ENCODE measurements at places on chromosomes 3 and 15.
A peak's percentile ranks its signal among the peaks of the same experiment; 100 is the strongest.

GRCh38 chr15:83475551-83475950 is 28.4 kb downstream of the SH3GL3 start:
- no peak for DNase-seq
- no peak overlapping the region for H3K4me3 ChIP-seq
- no peaks in the 10 kb centered on the region for H3K27me3 ChIP-seq
- no peaks in the 10 kb centered on the region for H3K4me1 ChIP-seq

GRCh38 chr3:146274833-146275232 is 23.9 kb upstream of the PLSCR4 start:
- peak overlapping the region; percentile 55 for H3K27ac ChIP-seq
- no peaks in the 10 kb centered on the region for H3K36me3 ChIP-seq
- no peak for DNase-seq
- H3K4me3 ChIP-seq: no peak overlapping the region
- H3K4me1 ChIP-seq: peaks cover 6% of the 10 kb centered on the region
- H3K27me3 ChIP-seq: no peaks in the 10 kb centered on the region

DNA sequence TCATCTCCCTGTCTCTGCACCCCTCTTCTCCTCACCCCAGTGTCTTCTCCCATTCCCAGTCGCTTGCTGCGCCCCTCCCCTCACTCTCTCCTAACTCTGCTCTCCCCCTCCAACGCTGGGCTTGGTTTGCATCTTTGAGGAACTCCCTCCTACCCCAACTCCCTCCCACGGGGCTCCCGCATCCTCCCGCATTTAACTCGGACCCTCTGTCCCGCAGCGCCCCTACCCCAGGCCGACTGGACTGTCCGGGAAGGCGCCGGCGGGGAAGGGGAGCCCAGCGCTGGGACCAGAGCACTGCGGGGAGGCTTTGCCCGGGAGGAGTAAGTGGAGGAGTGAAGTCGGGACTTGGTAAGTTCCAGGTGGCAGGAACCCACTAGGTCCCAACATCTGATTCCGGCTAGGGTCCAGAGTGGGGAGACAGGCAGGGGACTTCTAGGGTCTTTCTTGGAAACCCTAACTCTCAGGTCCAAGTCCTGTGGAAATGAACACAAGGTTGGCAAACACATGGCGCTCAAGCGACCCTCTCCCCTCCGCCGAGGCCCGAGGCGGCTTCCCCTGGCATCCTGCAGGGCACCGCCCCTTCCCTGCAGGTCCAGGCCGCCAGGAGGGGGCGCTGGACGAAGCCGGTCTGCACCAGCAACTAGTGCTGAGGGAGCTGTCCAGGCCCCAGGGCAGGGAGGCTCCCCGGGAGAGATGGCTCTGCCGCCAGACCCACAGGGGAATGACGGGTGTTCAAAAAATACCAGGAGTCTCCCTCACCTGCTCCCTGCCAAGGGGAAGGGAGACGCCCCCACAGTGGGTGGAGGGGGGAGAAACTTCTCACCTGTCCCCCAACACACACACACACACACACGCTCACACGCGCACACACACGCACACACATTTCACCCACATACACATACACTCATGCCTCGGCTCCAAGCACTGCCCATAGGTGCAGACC is 53.2 kb downstream of the LHFPL4 start:
- no peaks in the 10 kb centered on the region for H3K36me3 ChIP-seq
- H3K27me3 ChIP-seq: no peaks in the 10 kb centered on the region
- H3K4me3 ChIP-seq: peak overlapping the region; percentile 10
- no peak overlapping the region for H3K27ac ChIP-seq
- H3K4me1 ChIP-seq: peaks cover 9% of the 10 kb centered on the region
- no peak for DNase-seq

GRCh38 chr3:73134034-73134433 is 72.6 kb downstream of the EBLN2 start:
- no peaks in the 10 kb centered on the region for H3K4me1 ChIP-seq
- no peaks in the 10 kb centered on the region for H3K36me3 ChIP-seq
- H3K27ac ChIP-seq: no peak overlapping the region
- no peak for DNase-seq
- H3K4me3 ChIP-seq: no peak overlapping the region
- no peaks in the 10 kb centered on the region for H3K27me3 ChIP-seq

- no peaks in the 10 kb centered on the region for H3K27me3 ChIP-seq
- H3K4me3 ChIP-seq: no peak overlapping the region
- H3K27ac ChIP-seq: no peak overlapping the region
- H3K36me3 ChIP-seq: no peaks in the 10 kb centered on the region
- no peak for DNase-seq
Measured at GRCh38 chr15:50814634-50815033, 49.1 kb upstream of the SPPL2A start.

- H3K36me3 ChIP-seq: no peaks in the 10 kb centered on the region
- H3K27ac ChIP-seq: no peak overlapping the region
- H3K4me1 ChIP-seq: no peaks in the 10 kb centered on the region
- H3K27me3 ChIP-seq: no peaks in the 10 kb centered on the region
- no peak overlapping the region for H3K4me3 ChIP-seq
Measured at GRCh38 chr3:115341208-115341607, 194.1 kb upstream of the ZBTB20 start.
